ENCODE measurements at places on chromosomes 7 and 10.

DNA sequence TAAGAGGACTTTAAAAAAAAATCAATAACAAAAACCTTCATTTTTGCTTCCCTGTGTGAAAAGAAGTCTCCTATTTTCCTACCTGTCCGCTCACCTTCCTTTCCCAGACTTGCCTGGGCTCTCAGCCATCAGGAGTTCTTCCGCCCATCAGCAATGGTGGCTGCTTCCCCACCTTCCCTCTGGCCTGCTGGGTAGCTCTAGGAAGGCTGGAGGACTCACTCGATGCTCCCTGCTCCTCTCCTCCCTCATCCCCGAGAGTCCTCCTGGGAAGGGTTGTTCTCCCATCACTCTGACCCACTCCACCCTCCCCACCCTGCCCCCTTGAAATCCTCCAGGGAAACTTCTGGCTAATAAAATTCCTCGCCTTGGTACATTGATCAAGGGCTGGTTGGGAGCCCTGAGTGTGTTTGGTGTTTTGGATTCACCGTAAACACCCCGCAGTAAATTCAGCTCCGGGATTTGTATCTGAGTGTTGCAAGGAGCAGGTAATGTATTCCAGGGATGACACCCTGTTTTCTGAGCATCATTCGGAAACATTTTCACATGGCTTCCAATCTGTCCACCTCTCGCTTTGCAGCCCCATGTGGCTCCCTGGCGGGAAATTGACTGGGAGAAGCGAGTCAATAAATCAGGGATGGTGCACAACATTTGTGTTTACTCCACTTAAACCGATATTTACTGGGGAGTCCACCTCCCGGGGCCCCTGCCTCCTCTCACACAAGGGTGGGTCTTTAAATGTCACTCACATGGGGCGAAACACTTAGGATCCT is 126.4 kb upstream of the SDK1 start:
- DNase-seq: no peak

GRCh38 chr7:90624225-90624911 is 28.2 kb downstream of the CDK14 start:
- DNase-seq: peak; percentile 36

- no peak for DNase-seq
Measured at GRCh38 chr10:101958691-101959090, 97.3 kb downstream of the ARMH3 start.

GRCh38 chr10:24973163-24973562 is 20.8 kb upstream of the PRTFDC1 start:
- no peak for DNase-seq

DNA sequence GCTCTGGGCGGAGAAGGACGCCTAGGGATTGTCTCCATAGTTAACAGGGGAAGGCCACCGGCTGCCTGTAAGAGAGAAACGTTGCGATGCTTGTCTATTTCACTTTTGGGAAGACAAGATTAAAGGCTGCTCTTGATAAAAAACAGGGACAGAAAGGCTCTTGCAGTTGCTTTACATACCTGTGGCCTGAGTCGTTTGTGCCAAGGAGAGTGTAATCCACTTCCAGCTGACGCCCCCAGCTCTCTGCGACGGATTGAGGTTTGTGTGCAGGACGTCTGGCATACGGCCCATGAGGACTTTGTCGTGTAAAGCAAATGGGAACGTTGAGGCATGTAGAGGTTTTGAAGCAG is 1.1 kb downstream of the MAP3K8 start:
- DNase-seq: peak; percentile 52

DNA sequence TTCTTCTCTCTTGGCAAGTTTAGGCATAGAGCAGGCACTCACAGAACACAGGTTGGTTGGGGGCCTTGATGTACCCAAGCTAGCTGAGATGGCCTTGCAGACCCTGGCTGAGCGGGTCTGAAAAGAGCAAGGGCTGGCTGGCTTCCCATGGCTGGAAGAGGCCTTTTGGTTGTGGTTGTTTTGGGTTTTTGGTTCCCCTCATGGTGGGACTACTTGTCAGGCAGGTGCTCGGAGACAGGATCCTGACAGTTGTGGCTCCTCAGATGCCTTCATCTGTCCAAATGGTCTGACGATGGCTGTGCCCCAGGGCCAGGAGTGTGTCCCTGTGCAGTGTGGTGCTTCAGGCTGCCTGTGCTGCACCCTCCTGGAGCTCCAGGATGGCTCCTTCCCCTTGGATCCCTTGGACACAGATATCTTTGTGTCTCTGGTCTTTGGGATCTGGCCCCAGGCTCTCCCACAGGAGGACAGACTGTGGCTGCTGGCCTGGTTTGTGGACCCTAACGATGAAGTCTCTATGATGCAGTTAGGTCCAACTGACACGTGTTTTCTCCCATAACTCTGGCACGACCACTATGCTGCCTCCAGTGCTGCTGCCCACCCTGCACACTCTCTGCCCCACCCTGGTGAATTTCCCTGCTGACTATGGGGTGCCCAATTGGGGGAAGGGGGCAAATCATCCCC is 321.5 kb upstream of the ZNF32 start:
- DNase-seq: no peak

- DNase-seq: no peak
Measured at GRCh38 chr7:258476-259190, 31.3 kb upstream of the FOXL3 start.

DNA sequence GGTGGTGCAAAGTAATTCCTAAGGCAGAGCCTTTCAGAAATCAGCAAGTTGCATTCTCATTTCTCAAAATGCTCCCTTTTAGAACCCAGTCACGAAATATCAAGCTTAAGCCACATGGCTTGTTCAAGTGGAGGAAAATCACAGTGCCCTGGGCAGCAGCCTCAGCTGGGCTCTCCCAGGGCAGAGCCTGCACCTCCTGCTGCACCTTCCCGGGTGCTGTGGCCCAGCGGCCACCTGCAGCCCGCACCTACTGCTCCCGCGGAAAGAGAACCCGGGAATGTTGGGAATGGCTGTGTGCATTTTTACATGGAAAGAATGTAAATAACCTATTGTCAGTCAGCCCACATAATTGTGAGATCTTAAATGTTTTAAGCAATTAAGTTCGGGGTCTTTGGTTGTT is 396.5 kb upstream of the VSTM2A start:
- no peak for DNase-seq

DNA sequence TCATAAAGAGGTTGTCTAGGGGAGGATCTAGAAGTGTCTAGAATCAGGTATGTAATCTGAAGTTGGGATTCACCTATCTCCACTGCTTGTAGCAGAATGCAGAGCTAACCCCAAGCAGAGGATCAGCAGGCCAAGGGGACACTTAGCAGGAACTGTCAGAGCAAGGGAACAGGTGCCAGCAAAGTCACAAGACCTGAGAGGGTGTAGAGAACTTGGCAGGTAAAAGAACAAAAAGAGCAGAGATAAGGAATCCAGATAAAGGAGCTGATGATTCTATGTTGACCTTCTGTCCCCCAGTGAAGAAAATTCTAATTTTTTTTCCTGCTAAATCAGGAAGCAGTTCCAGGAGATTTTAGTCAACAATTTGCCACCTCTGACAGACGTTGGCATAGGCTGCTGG is 91.4 kb upstream of the CCDC71L start:
- DNase-seq: no peak

- peak; percentile 86 for DNase-seq
Measured at GRCh38 chr7:100247152-100247757, 27.5 kb downstream of the PVRIG start.

DNA sequence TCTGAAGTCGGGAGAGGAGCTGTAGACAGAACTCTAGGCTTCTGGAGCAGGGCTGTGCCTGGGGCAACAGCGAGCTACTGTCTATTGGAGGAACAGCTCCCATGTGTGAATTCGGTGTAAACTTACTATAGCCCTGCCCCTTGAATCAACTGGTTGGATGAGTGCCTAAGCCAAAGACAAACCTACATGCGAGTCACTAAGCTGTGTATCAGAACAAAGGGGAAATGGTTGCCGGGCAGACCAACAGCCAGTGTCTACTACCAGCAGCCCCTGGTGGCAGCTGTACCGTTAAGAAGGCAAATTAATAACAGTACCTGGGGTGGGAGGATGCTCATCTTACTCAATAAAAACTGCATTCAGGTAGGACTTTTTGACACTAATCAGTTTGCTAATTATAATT is 343.6 kb downstream of the ACTR3B start:
- DNase-seq: no peak

- no peak for DNase-seq
Measured at GRCh38 chr10:128825626-128826025, 641.4 kb upstream of the MGMT start.

- DNase-seq: peak; percentile 0
Measured at GRCh38 chr7:88306590-88307048, at the start of gene STEAP4. Gene STEAP4, minus strand, starts transcription at chr7:88306894. Its CDS starts 22,625 bp downstream, at chr7:88284269.

DNA sequence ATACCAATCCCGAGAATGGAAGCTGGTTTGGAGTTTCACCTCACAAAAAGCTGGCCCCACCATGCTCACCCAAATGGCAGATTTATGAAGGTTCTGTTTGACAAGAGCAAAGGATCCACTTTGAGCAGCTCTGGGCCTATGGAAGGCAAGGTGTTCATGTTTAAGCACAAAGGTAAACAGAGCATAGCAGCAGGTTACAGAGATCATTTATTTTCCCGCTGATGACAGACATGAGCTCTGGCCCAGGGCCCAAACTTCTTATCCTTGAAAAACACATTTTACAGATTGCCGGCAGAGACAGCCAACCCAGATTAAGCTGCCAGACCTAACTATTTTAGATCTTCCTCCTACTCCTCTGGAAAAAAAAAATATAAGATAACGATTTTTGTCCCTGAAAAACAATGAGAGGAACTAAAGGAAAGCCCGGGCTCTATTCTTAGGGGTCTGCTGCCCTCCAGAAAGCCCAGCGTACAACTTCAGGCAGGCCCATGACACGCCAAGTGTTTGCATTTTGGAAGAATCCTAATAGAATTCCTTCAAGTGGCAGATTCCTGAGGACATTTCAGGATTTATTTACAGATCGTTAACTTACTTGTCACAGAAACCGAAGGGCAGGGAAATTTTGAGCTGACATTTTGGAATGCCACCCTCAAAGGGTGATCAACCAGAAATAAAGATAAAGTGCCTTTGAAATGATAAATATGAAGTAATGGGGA is 40.0 kb downstream of the SYPL1 start:
- DNase-seq: no peak

- DNase-seq: no peak
Measured at GRCh38 chr10:93438613-93439253, 43.4 kb downstream of the MYOF start.

DNA sequence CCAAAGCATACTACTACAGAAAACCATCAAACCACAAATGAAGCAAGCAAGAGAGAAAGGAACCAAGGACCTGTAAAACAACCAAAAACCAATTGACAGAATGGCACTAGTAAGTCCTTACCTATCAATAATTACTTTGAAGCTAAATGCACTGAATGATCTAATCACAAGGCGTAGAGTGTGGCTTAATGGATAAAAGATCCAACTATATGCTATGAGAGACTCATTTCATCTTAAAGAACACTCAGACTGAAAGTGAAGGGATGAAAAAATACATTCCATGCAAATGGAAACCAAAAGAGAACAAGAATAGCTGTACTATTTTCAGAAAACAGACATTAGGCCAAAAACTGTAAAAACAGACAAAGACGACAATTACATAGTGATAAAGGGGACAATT is 70.7 kb downstream of the CRPPA start:
- no peak for DNase-seq

DNA sequence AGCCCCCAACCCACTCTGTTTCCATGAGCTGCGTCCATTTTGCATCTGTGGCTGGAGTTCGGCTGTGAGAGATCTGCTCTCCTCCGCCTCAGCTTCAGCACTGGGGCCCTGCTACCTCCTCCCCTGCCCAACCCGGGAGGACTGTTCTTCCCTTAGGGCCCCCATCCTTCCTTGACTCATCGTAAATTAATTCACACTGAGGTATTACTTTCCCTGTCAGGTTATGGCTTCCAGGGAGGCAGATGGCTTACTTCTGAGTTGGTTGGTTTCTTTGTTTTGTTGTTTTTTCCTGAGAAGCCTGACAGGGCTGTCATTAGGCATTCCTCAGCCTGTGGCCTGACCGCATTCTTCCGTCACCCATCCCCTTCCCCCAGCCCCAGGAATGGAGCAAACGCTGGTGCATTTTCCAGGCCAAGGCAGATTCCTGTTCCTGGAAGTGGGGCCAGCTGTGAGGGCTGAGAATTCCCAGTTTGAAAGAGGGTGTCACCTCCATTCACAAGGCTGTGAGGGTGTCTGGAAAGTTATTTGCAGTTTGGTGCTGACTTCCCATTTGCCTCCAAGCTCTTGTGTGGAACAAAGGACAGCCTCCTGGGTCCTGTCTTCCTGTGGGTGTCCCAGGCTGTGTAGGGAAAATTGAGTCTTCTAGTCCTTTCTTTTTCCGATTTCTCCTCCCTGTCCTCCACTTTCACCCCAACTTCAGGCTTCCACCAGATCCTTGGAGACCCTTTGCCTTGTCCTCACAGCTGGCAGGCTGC is 11.7 kb downstream of the CPA5 start:
- DNase-seq: peak; percentile 99

DNA sequence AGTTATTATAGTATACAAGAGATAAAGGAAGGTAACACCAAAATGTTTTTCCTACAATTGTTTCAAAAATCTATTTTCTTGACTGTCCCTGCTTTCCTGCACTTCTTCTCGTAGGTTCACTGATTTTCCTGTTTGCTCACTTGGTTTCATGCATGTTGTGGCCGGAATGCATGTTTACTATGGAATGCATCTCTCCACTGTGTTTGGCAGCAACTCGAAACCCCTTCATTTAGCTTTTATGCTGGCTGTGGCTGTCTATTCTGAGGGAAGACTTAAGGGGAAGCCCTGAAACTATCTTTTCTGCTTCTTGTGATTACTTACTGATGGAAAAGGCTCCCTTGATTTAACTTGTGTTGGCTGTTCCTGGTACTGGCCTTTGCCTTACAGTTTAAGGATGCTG is 120.3 kb downstream of the NRG3 start:
- DNase-seq: no peak

DNA sequence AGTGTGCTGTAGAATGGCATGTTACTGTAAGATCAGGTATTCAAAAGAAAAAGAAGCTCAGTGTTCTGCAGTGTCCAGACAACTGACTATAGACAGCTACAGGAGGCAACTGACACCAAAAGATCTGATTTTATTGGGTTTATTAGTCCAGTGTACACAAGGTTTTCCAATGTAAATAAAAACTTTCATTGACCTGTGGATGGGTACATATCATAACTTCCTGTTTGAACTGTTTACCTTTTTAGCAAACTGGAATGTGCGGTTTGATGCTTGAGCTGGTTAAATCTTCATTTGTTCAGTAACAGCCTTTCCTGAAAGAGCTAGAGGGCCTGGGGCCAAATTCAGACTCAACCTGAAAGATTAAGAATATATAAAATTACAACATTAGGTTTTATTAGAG is 172.6 kb upstream of the SP8 start:
- DNase-seq: no peak

- peak; percentile 44 for DNase-seq
Measured at GRCh38 chr10:33703501-33704213, 369.2 kb upstream of the NRP1 start.

- DNase-seq: no peak
Measured at GRCh38 chr7:27156916-27157701, 634 bp upstream of the HOXA7 start.

- DNase-seq: no peak
Measured at GRCh38 chr7:105353752-105354328, 34.9 kb downstream of the SRPK2 start.

- DNase-seq: no peak
Measured at GRCh38 chr7:44063894-44064651, 1.3 kb downstream of the PGAM2 start.

Data from IMR-90 (cell line).